ENCODE measurements at places on chromosomes 3 and 15.

DNA sequence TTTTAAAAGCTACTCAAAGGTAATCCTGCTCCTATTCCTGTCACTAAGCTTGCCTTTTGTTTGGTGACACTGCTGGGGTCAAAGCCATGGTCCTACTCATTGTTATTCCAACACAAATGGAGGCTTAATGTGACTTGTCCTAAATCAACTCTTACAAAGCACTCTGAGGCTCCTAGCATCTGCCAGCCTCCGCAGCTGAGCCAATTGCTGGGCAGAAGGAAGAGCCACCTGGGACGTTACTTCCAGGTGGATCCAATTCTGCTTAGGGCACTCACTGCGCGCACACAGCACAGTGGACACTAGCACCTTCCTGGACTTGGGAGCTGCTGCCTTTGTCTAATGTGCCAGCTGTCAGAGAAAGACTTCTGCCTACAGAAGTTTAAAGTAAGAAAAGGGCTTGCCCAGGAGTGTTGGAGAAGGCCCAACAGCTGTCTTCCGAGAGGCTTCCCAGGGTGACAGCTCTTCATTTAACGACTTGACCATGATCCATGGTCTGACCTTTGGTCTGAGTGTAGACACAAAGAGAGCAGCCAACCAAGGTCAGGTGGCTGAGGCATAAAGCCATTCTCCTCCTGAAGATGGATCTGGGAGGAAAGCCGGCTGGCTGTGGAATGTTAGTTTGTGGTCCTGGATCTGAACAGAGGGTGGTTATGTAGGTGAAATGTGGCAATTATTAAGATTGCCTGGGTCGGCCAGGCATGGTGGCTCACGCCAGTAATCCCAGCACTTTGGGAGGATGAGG is 102.2 kb downstream of the AQP9 start:
- no peak for DNase-seq

GRCh38 chr3:160403028-160403545 is 3.6 kb downstream of the SMC4 start:
- DNase-seq = no peak

GRCh38 chr3:42456211-42456610 is 45.8 kb upstream of the LYZL4 start:
- DNase-seq = no peak

GRCh38 chr3:12427551-12427950 is 56.7 kb upstream of the TSEN2 start:
- no peak for DNase-seq

GRCh38 chr3:128499724-128500275 is 6.8 kb upstream of the GATA2 start:
- no peak for DNase-seq

DNA sequence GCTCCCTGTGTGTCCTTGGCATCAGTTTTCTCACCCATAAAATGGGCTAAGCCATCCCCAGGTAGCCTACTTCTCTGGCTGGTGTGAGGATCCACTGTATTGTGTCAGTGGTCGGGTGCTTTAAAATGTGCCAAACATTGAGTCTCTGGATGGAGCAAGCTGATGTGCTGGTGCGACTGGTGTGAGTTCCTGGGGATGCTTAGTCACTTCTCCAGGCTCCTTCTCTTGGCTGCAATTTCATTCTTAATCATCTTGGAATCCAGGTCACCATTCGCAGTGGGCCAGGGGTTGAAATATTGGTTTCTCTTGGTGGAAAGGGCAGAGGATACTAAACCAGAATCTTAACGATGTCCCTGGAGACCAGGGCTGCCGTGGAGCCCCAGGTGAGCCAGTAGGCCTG is 29.3 kb downstream of the SCN5A start:
- no peak for DNase-seq

- no peak for DNase-seq
Observed at GRCh38 chr3:71805199-71805598, 20.3 kb upstream of the PROK2 start.

- DNase-seq = no peak
Observed at GRCh38 chr3:39150803-39151631, 2.4 kb downstream of the CSRNP1 start.

DNA sequence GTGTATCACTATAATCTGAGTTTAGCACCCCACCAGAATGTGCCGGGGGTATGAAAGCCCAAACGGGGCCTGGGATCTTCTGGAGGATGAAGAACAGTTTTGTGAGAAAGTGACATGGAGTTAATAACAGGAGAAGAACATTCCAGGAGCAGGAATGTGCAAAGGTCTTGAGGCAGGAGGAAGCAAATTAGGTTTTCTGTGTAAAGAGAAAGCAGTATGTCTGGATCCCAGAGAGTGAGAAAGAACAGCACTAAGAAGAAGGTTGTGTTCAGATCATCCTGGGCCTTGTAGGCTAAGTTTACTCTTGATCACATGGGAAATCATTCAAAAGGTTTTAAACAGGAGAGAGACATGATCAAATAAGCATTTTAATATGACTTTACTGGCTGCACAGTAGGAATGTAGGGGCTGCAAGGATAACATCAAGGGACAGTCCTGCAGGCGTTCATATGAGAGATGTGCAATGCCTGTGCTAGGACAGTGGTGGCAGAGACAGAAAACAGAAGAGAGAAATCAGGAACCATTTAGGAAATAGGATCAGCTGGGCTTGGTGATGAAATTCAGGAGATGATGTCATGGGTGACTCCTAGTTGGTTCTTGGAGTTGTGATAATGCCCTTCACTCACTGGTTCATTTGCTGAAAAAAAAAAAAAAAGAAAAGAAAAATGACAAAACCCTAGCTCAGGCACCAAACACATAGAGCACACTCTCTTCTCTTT is 113.5 kb downstream of the TNIK start:
- DNase-seq = no peak

GRCh38 chr15:85496151-85496550 is 115.7 kb downstream of the AKAP13 start:
- no peak for DNase-seq

- DNase-seq = peak; percentile 1
Observed at GRCh38 chr15:48645558-48646330, at the start of gene FBN1. Gene FBN1, minus strand, starts transcription at chr15:48645709. Its CDS starts 940 bp downstream, at chr15:48644769.

GRCh38 chr3:103977417-103977816 is 1389.3 kb upstream of the ALCAM start:
- no peak for DNase-seq

DNA sequence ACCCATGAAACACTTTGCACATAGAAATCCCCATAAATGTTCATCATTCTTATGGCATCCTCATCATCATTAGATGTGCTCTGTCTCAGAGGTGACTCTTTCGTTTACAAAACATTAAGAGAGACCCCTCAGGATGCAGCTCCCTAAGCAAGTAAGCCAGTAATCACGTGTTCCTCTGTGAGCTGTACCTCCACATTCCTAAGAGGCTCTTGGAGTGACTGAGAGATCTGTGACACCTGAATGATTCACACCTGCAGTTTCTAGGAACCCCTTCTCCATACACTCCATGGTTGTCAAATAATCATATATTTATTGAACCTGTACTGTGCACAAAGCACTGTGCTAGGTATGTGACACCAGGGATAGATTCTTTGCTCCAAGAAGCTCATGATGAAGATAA is 602.4 kb downstream of the UNC13C start:
- no peak for DNase-seq

DNA sequence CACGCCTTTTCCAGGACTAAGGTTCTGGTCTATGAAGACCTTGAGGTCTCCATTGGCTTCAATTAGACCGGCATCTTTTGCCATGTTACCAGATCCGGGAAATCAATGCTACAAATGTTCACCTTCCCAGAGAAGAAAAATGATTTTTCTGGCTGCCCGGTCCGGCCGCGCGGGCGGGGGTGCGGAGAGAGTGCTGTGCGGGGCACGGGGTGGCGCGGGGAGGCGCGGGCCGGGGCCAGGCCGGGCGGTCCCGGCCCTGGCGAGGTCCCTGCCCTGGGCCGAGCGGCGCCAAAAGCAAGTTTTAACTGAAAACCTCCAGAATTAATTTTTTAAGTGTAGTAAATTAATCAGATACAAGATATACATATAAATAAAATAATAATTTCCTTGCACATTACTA is 128.2 kb downstream of the MINAR1 start:
- no peak for DNase-seq

- no peak for DNase-seq
Observed at GRCh38 chr3:23418026-23418425, 214.9 kb downstream of the UBE2E2 start.

GRCh38 chr3:15151166-15151565 is 52.2 kb upstream of the RBSN start:
- no peak for DNase-seq

- no peak for DNase-seq
Observed at GRCh38 chr3:109229174-109229847, 87.0 kb downstream of the DPPA2 start.

GRCh38 chr3:193890016-193890897 is 245.7 kb upstream of the HES1 start:
- DNase-seq = no peak

DNA sequence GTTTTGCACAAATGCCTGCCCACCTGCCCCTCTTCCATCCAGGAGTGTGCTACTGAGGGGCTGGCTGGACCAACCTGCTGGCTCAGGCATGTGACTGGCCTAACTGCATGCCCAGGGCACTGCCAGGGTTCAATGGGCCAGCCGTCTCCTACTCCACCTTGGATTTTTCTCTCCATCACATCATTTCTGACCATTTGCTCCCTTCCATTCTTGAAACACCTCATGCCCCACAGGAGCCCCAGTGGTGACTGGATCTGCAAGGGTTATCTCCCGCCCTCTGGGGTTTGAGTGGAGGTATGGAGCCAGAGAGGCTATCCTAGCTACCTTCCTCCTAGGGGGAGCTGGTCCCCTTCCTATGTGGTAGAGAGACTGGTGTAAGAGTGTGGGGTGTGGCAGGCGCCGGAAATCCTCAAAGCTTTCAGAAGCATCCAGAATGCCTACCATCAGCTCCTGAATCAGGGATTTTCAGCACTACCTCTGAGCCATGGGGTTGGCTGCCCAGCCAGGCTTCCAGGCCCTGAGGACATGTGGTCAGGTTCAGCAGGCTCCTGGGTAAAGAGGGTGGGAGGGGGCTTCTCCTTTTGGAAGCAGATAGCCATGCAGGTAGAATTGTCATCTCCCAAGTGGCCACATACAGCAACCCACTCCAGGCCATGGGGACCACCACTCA is 2.9 kb upstream of the MANF start:
- DNase-seq = no peak

DNA sequence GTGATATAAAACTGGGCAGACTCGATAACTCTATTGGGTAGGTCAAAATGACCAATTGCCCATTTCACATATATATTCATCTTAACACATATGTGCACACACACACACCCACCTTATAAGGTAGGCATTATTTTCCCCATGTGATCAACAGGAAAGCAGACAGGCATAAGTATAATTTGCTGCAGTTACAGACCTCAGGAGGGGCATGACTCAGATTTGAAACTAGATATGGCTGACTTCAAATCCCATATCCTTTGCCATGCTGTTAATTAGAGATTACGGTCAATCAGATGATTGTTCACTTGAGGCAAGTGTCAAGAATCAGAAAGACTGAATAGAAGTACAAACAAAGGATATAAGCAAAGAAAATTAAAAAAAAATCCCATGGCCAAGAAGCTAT is 910.6 kb downstream of the NTRK3 start:
- no peak for DNase-seq

- no peak for DNase-seq
Observed at GRCh38 chr3:52022323-52023100, 26.8 kb upstream of the RPL29 start.

- DNase-seq = no peak
Observed at GRCh38 chr3:102087236-102087635, 237.9 kb downstream of the NFKBIZ start.

GRCh38 chr3:171984883-171985282 is 54.5 kb upstream of the FNDC3B start:
- DNase-seq = no peak

DNA sequence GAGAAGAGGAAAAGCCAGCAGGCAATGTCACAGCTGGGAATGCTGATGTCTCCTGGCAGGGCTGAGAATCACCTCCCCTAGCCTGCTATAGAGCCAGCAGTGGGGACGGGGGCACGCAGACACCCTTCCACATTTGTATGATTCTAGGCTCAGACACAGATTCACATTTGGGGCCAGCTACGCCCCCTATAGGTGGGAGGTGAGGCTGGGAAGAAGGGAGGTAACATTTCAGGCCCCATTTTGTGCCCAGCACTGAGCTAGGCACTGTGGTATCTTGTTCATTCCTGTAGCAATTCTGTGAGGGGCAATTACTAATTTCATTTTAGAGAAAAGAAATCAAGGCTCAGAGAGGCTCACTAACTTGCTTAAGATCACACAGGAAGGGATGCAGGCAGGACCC is 15.9 kb upstream of the ACAD9 start:
- no peak for DNase-seq

- DNase-seq = no peak
Observed at GRCh38 chr3:81765400-81765799, 4.0 kb upstream of the GBE1 start.

- DNase-seq = no peak
Observed at GRCh38 chr3:53729159-53729558, 117.1 kb downstream of the CHDH start.

GRCh38 chr15:95928822-95929221 is 401.7 kb upstream of the NR2F2 start:
- no peak for DNase-seq

- DNase-seq = peak; percentile 38
Observed at GRCh38 chr3:140170612-140171011, 235.6 kb downstream of the CLSTN2 start.

GRCh38 chr3:81643721-81644120 is 117.7 kb downstream of the GBE1 start:
- peak; percentile 48 for DNase-seq

DNA sequence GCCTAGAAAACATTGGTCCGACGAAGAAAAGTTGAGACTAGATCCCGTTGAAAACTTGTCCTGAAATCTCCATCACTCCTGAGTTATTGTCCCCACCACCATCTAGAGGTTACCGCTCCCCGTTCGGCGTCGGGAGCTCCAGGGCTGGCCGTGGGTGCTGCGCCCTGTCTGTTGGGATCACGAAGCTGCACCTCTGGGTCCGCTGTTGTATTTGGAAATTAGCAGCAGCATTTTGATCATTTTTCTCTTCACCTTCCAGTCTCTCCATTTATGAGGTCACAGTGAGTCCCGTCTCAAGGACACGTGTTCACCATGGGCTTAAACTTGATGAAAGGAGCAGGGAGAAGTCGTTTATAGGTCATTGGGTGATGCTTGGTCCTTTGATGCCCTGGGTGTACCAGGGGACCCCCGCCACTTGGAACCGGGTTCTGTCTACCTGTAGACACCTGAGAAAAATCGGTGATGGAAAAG is 565 bp downstream of the MANF start:
- DNase-seq = no peak

GRCh38 chr3:76900596-76900995 is 139.3 kb upstream of the ROBO2 start:
- DNase-seq = no peak

- peak; percentile 13 for DNase-seq
Observed at GRCh38 chr3:132253262-132253878, 63.8 kb upstream of the ACP3 start.

DNA sequence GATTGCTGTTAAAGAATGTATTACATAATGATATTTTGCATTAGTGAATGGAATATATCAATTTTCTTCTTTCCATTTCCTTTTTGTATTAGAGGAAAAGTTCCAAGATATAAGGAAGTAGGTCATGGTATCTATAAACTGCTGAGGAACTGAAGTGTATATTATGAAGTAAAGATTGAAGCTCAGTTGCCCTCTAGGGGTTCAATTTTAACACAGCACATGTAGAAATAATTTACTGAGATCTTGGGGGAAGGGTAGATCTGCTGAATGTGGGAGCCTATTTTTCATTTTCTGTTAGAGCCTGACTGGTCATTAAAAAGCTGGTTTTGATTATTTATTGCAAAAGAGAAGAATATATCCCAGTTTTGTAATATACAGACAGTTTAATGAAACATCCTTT is 45.2 kb downstream of the CMC1 start:
- DNase-seq = no peak

Data from NCI-H1092 treated with DMSO at 0.1 percent for 48 hours (cell line).